T-cell (primary cell): ENCODE measurements at places on chromosomes 5 and 9.
A peak's percentile ranks its signal among the peaks of the same experiment; 100 is the strongest.

- no peak for DNase-seq
Measured at GRCh38 chr9:113734826-113735225, 141.3 kb upstream of the ZNF618 start.

- no peak for DNase-seq
Measured at GRCh38 chr5:154514331-154514730, 36.3 kb upstream of the HAND1 start.

GRCh38 chr9:98132806-98133631, 14.0 kb upstream of the TRIM14 start:
- no peak for DNase-seq

DNA sequence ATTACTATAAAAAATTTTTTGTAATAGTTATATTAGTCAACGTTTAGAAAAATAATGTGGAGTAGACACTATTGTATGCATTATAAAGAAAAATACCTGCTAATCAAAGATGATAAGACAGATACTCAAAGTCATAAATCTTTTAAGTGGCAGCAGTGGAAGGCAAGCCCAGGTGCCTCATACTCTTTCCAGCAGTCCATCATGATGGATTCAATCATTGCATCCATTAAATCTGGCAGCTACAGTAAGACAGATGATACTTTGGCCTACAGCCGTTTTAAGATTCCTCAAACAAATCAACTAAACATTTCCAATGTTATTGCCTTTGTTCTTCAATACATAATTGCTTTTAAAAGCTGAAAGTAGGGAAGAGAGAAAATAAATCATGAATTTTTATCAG, 1392.9 kb upstream of the NUDT12 start:
- DNase-seq: no peak

GRCh38 chr9:135850737-135851136, 56.6 kb downstream of the CAMSAP1 start:
- no peak for DNase-seq

- DNase-seq: no peak
Measured at GRCh38 chr9:111866976-111867375, 29.6 kb upstream of the UGCG start.

GRCh38 chr9:132879457-132880323, 992 bp downstream of the SPACA9 start:
- no peak for DNase-seq

DNA sequence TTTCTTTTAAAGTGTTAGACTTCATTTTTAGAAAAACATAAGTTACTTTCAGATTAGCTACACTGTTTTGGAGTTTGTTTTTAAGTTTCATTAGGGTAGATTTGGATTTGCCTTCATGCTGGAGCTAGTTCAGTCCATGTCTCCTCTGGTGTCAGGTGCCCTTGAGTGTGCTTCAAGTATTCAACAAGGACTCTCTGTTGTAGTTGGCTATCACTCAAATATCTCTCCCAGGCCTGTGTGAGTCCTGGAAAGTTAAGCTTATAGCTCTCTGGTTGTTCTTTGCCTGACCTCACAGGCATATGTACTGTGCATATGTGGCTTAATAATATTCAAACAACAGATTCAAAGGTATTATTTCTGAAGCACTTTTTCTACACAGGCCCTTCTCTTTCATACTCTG, 45.4 kb downstream of the PTBP3 start:
- DNase-seq: no peak

DNA sequence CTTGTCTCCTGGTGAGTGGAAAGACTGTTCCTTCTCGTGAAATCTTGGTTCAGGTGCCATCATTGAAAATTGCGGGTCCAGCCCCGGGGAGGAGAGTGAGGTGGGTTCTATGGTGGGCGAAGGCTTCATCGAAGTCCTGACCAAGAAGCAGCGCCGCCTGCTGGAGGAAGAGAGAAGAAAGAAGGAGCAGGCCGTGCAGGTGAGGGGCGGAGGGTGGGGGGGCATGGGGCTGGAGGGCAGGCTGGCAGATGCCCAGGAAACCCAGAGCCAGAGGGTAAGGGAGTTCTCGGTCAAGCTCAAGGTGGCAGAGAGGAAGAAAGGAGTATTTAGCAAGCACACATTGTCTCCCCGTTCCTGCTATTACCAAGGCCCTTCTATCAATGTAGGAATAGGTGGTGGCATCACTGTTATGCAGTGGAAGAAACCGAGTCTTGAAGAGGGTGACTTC, 24.3 kb upstream of the POMT1 start:
- peak; percentile 47 for DNase-seq

GRCh38 chr5:114634967-114635901, 273.4 kb downstream of the KCNN2 start:
- DNase-seq: no peak

DNA sequence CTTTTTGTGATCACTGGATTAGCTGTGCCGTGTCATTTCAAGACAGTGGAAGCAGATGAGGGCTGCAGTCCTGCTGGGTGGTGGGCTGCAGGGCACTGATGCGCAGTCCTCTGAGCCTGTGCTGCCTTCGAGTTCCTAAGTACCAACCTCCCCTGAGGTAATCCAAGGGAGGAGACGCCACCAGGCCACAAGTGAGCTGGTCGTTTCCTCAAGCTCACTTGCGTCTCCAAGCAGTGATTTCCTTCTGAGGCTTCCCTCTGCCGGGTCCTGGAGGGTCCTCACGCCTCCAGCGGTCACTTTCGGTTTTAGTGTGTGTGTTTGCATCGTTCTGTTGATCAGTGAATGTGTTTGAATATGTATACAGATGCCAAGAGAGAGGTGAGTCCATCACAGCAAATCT, 115.7 kb downstream of the TRIO start:
- no peak for DNase-seq

- DNase-seq: no peak
Measured at GRCh38 chr9:106868565-106868964, 5.6 kb downstream of the ZNF462 start.

GRCh38 chr9:131496844-131497405, 5.8 kb upstream of the POMT1 start:
- no peak for DNase-seq

GRCh38 chr5:164345173-164345849, 839.9 kb downstream of the MAT2B start:
- DNase-seq: no peak

GRCh38 chr5:83253720-83254119, 176.4 kb downstream of the XRCC4 start:
- no peak for DNase-seq

GRCh38 chr5:52705720-52706119, 82.0 kb upstream of the ITGA1 start:
- no peak for DNase-seq

- DNase-seq: no peak
Measured at GRCh38 chr5:4832471-4832870, 307.7 kb upstream of the ADAMTS16 start.

DNA sequence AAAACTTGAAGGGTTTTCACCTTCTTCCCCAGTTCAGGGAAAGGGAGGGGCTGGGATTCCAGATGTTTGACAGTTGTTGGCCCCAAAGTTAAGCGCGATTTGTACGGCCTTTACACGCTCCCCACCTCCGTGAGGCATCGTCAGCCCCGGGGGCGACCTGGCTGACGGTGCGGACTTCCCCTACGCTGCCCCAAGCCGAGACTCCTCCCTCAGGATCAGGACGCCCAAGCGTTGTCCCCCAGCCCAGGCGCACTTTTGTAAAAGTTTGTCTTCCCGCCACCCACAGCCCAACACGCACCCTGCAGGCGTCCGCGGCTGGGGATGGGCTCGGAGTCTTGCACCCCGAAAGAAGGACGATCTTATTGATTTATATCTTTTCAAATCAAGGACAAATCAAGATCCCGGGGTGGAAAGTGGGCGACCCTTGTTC, 713 bp downstream of the MOB3B start:
- DNase-seq: peak; percentile 8

DNA sequence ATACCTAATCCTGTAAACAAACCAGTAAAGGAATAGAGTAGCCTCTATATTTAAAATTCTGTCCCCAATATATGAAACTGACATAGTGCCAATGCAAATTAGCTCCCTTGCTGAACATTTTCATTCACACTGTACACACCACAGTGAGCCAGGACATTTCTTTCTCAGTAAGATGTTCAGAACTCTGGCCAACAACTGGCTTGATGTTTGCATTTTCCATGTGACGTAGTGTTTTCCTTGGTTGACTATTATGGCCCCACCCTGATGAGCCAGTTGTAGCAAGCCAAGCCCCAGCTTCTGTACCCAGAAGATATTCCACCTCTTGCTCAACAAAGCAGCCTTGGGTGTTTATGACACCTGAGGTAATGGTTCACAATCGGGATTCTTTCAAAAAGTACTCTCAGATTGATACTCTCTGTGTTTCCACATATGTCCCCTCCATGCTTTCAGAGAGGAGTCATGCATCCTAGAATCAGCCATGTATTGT, 17.7 kb upstream of the ANXA1 start:
- DNase-seq: no peak

GRCh38 chr5:145502906-145503305, 332.2 kb downstream of the PRELID2 start:
- no peak for DNase-seq

- no peak for DNase-seq
Measured at GRCh38 chr5:132471151-132471907, 19.2 kb downstream of the IRF1 start.

DNA sequence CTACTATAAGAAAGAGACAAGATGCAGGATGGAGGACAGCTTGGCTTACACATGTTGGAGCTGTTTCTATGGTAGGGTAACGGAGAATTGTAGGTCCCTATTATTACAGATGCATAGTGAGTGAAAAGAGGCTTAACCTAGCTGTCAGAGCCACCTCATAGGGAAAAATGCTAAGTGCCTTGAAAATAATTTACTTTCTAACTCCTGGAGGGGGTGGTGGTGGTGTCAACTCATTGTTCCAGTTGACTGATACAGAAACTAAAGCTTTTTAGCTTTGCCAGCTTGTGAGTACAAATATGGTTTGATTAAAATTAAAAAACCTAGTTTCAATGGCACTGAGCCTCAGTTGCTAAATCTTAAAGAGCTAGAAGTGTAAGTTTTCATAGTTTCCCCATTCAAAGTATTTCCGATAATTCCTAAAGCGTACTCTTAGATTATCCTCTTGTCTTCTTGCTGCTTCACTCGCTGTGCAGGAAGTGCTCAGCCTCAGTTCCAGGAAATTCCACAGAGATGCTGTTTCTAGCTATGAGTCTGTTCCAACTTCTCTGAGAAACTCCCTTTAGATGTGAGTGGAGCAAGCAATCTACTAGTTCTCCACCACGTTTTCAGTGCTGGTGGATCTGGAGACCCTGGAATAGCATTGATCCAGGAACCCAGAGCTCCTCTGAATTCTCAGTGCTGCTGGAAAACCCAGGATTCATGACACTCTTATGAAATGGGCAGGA, 265.2 kb downstream of the DMAC1 start:
- no peak for DNase-seq

DNA sequence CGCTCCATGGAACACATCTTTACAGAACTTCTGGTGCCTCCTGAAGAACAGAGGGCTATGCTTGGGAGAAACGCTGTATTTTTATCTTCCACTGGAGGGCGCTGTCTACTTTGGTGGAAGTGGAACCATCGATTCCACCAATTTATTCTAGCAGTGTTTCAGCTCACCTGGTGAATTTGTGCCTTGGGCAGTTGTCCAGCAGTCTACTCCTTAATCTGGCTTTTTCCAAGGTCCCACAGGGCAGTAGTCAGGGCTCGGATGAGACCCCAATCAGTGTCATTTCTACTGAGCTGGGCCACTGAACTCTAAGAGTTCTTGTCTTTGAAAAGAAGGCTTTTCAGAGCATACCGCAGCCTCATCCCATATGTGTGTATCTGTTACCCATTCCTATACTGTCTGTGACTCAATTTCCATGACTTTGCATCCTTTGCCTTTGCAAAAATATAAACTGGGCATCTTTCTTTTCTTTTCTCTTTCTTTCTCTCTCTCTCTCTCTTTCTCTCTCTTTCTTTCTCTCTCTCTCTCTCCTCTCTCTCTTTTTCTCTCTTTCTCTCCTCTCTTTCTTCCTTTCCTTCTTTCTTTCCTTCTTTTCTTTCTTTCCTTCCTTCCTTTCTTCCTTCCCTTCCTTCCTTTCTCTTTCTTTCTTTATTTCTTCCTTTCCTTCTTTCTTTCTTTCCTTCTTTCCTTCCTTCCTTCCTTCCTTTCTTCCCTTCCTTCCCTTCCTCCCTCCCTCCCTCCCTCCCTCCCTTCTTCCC, 138.4 kb upstream of the ZNF618 start:
- no peak for DNase-seq

DNA sequence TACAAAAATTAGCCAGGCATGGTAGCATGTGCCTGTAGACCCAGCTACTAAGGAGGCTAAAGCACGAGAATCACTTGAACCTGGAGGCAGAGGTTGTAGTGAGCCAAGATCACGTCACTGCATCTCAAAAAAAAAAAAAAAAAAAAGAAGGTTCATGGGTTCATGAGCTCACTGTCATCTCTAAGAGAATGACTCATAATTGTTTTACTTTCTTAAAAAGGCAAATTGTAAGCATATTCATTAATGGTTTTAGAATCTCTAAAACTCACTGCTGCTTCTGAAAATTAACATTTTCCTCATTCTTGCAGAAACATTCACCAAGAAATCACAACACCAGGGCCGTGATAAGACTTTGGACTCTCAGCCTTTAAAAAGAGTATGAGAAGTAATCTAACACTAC, 103.6 kb downstream of the GNA14 start:
- DNase-seq: no peak

DNA sequence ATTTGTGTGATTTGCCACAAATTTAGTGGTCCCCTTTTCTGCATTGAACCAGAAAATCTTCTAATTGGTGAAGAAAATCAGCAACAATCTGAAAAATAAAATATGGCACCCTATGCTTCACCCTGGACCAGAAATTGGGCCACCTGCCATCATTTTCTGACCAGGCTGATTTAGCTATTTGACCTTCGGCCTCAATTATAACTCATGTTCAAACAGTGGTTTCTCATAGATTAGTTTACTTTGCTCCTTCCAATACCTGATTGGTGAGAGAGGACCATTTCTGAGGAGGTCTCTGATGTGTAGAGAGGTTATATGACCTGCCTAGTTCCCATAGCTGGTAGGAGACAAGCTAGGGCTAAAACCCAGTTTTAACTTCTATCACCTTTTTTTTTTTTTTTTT, 59.0 kb downstream of the PTTG1 start:
- DNase-seq: no peak

DNA sequence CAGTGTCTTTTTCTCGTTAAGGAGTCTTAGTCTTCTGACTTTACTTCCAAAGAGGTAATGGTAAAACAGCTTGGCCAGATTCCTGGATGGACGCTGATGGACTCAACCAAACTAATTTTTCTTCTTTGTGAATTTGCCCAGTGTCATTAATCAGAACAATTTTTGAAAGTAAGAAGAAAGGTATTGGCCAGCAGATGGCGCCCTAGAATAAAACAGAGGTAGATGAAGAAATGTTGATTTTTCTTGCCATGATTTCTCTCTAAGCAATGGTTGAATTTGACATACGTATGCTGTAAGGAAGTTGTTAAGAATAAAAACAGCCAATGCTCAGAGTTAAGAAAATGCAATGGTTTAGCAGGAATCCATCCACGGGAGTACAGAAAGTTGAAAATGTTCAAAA, 500.0 kb downstream of the DIRAS2 start:
- peak; percentile 41 for DNase-seq
